Tongue (tissue), 3 donors: ENCODE measurements at places on chromosomes 7 and 10.

- peak; percentile 17 for DNase-seq
Observed at GRCh38 chr7:55350281-55350680, 14.9 kb upstream of the LANCL2 start.

DNA sequence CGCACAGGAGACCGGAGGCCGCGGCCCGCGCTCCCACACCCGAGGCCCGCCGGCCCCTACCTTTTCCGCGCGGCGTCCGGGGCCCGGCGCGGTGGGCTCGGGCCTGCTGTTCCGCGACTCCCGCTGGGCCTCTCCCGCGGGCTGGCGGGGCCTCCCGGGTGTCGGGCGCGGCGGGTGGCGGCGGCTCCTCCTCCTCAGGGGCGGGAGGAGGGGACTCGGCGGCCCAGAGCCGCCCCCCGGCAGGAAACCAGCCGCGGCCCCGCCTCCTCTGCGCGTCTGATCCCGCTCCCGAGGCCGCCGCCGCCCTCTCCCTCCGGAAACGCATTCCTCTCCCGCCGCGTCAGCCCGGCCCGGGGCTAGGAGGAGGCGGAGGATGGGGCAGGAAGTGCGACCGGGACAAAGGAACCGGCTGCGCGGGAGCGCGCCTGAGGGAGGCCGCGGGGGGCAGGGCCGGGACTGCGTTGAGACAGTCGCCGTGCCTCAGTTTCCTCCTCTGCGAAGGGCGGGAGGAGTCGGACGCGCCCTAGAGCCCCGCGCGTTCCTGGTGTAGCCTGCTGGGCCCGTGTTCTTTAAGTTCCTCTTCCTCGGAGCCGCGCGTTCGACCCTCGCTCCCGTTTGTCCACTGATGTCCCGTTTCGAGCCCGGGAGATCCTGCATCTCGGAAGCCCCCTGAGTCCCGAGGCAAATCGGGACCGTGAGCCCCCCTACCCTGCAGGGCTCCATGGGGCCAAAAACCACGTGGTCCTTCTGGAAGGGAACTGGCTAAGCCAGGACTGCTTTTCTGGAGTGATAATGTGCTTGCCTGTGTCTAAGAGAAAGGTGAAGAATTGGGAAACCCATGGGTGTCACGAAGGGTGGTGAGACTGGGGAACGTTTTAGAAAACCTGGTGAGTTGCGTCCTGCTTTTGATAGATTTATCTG is at the start of gene ITGB1:
Gene ITGB1, minus strand, starts transcription at position 146 of the 921 bp plus-strand sequence. CDS start 22,672 bp downstream, outside the sequence.
- DNase-seq, result peak; percentile 99

DNA sequence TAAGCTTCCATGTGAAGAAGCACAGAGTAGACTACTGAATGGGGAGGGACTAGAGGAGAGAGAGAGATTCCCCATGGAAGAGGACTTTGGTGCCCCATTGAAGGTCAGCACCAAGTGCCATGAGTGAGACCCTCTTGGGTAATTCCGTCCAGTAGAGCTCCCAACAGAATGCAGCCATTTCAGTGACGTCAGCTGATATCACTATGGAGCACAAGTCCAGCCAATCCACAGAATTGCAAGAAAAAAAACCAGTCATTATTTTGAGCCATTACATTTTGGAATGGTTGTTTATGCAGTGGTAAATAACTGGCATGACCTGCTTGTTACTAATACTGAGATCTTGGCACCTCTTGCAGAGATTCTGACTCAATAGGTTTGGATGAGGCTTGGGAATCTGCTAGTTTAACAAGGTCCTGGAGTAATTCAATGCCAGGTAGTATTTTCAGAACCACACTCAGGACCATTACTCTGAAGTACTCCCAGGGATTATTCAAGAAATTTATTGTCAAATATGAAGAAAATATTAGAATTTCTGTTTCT is 52.6 kb upstream of the SP8 start:
- no peak for DNase-seq

GRCh38 chr7:28272461-28272877 is 91.9 kb upstream of the JAZF1 start:
- DNase-seq, result peak; percentile 75

DNA sequence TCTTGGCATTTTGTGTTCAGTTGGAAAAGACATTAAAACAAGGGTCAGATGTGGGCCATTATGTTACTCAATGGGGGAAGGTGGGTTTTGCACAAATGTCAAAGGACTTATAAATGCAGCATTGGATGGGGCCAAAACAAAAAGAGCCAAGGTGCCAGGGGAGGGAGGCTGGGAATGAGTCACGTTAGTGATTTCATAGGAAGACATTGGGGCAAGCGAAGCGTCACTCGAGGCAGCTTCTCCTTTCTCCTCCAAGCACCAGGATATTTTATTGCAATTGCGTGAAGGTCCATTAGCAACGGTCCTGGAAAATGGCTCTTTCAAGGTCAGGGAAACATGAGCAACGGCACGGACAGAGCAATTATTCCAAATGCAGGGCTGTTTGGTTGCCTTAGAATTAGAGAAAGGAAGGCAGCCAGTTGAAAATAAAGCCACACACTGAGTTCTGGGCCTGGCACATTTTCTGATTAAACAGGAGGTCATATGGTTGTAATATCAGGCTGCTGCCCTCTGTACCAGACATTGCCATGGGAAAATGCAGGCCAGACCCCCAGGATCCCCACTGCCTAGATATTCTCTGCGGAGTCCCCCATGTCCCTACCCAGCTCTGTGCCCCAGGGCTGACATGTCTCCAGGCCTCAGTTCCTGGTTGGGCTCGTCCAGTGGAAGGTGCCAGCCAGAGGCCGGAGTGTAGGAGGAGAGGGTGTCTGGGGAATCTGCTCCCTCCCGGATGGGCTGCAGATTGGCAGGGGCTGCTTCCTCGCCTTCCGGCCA is 63.3 kb upstream of the NANOS1 start:
- no peak for DNase-seq

- DNase-seq, result no peak
Observed at GRCh38 chr10:122931088-122931906, 20.9 kb downstream of the FAM24A start.

- DNase-seq, result no peak
Observed at GRCh38 chr7:6279341-6279740, 6.9 kb upstream of the CYTH3 start.

DNA sequence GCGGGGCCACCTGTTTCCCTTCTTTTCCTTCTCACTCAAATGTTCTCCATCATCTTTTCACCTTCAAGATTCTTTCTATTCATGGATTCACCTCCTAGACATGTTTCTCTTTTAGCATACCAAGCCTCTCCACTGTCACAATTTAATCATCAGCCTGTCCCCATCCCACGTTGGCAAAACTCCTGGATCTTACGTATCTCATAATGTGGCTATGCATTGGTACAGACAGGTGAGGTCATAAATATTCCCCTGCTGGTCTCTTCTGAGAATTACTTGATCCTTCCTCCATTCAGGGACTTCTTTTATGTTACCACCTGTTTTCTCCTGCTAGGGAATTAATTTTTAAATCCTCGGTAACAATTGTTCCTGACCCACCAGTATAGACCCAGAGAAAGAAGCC is 262.6 kb upstream of the NEBL start:
- no peak for DNase-seq

DNA sequence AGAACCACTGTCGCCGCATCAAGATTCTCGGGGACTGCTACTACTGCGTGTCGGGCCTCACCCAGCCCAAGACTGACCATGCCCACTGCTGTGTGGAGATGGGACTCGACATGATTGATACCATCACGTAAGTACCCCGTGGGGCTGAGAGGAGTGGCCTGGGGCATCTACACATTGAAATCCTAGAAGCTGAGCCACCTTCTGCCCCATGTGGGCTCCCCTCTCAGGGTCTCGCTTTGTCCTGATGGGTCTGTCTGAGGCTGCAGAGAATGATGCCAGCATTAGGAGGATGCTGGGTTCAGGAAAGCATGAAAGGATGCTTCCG is 74.5 kb downstream of the ADCY1 start:
- no peak for DNase-seq

GRCh38 chr7:44884621-44885393 is 523 bp downstream of the PURB start:
- DNase-seq, result peak; percentile 78

DNA sequence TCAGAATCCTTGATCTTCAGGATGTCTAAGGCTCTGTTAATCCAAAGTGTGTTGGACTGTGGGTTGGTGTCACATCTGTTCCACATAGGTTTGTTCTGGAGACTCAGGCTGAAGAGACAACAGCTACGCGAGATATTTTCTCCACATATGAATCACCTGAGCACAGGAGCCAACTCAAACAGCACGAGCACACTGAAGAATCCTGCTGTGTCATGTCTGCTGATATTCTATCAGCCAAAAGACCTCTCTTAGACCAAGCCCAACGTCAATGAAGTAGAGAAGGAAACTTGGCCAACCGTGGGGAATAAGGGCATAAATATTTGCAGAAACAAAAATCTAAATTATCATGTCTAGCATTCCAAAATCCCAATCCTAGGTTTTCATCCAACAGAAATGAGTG is 2.7 kb upstream of the TASOR2 start:
- no peak for DNase-seq

- no peak for DNase-seq
Observed at GRCh38 chr10:29748109-29748650, 113.4 kb upstream of the SVIL start.

DNA sequence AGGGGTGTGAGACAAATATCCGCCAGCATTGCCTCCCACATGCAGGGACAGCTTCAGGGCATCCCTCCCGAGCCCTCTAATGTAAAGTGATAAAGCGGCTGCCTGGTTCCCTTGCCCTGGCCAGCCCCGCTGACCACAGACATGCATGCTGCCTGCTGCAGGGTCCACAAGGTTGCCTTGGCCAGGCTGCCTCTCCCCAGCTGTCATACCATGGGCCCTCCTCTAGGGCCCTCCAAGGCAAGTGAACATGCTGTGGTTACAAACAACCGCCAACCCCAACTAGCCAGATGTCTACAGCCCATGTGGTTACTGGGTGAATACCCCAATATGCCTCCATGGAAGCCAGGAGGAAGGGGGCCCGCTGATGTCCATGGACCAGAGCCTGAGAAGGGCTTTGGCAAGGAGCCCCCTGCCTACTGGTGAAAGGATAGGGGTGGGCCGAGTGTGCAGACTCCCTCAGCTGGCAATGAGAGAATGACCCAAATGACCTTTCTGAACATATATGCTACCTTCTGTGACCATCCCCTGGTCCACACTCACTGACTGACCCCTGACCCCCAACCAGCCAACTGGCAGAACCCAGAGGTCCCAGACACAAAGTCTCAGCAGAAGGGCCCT is 37.4 kb downstream of the GRID1 start:
- DNase-seq, result no peak

- DNase-seq, result peak; percentile 83
Observed at GRCh38 chr7:10225275-10225674, 748.4 kb upstream of the PHF14 start.

DNA sequence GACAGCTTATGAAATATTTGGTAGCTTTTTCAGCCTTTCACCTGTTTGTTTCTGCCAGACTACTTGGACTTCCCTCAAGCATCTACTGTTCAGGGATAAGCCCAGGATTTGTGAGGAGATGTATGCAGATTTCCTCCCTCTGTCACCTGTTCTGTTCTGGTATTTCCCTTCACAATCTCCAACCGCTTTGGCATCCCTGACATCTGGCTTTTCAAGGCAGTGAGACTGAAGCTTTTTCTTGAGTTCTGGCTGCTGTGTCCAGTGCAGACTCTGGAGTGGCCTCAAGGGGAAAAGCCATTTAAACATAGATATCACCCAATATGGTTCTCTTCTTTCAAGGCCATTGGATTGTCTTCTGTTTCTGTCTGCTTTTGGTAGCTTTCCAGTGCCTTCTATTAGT is 369.7 kb downstream of the LRMDA start:
- DNase-seq, result no peak

DNA sequence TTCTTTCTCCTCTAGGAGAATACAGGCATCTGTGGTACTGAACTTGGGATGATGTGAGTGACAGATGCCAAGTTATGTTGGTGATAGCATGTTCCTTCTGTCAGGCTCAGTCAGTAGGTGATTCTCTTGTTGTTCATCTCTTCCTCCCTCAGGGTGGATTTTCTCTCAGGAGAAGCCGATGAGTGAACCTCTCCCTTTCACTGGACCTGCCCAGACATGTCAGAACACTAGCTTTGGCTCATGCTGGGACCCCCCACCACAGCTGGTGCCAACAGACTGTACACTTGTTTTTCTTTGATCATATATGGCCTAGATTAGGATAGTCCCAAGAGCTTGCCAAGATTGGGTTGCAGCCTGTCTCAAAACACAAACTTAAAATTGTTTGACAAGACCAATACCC is 129.4 kb downstream of the BMPER start:
- DNase-seq, result no peak

GRCh38 chr10:13234172-13234571 is at the start of gene UCMA:
TSS of gene UCMA (minus strand) at chr10:13234374. CDS start at chr10:13234258, 116 bp downstream.
- peak; percentile 42 for DNase-seq
